NCI-H1436 (cell line): ENCODE measurements at places on chromosomes 11 and 22.
A peak's percentile ranks its signal among the peaks of the same experiment; 100 is the strongest.

GRCh38 chr11:61102667-61103571 lies 630 bp downstream of the CD5 start:
- no peak for DNase-seq

- no peak for DNase-seq
Measured at GRCh38 chr11:87660926-87661660, 514.1 kb downstream of the RAB38 start.

DNA sequence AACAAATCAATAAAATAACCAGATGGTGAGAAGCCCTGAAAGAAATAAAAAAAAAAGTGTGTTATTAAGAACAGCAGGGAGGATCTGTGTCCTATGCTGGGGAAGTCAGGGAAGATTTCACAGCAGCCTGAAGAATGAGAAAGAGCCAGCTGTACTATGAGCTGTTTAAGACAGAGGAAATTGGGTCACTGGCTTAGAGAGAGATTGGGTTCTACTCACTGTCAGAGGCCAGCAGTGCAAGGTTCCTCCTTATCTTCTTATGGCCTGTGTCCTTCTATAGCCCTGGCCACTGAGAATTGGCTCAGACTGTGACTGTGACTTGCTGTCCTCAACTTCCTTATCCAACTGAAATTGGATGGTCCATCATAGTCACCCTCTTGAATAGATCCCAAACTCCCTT lies 54.8 kb upstream of the FDX1 start:
- DNase-seq: no peak

GRCh38 chr11:63660972-63661371 lies 10.2 kb downstream of the ATL3 start:
- DNase-seq: no peak

GRCh38 chr11:3824714-3825472 lies 15.9 kb downstream of the RHOG start:
- peak; percentile 4 for DNase-seq

DNA sequence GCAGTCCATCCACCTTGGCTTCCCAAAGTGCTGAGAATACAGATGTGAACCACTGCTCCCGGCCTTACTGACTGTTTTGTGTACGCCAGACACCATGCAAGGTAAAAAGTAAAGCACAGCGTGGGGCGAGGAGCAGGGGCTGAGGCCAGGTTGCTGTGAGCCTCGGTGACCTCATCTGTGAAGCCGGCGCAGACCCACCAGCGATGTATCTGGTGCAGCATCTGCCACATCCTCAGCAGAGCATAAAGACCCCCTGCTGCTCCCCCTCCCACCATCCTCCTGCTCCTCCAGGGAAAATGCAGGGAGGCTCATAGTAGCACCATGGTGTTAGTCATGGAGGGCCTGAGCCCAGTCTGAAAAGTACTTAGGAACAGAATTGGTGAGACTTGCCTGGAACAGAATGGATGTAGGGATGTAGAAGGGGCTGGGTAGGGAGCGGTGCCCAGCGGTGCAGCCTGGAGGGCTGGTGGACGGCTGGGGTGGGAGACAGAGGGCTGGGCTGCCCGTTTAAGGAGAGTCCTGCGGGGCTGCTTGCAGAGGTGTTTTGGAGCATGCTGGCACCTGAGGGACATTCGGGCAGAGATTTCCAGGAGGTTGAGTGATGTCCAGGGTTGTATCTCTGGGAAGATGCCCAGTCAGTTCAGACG lies 462.4 kb downstream of the BRD1 start:
- DNase-seq: no peak
